Suppressor macrophage (primary cell): ENCODE measurements at places on chromosomes 1 and 21.
A peak's percentile ranks its signal among the peaks of the same experiment; 100 is the strongest.

GRCh38 chr1:207861442-207862177 is 49.3 kb downstream of the CD34 start:
- DNase-seq, result no peak

- no peak for DNase-seq
Measured at GRCh38 chr1:33578557-33579448, 106.4 kb downstream of the ZSCAN20 start.

GRCh38 chr1:119046429-119046784 is 58.3 kb upstream of the TBX15 start:
- no peak for DNase-seq

GRCh38 chr1:58923090-58923470 is 139.2 kb upstream of the JUN start:
- DNase-seq, result no peak

DNA sequence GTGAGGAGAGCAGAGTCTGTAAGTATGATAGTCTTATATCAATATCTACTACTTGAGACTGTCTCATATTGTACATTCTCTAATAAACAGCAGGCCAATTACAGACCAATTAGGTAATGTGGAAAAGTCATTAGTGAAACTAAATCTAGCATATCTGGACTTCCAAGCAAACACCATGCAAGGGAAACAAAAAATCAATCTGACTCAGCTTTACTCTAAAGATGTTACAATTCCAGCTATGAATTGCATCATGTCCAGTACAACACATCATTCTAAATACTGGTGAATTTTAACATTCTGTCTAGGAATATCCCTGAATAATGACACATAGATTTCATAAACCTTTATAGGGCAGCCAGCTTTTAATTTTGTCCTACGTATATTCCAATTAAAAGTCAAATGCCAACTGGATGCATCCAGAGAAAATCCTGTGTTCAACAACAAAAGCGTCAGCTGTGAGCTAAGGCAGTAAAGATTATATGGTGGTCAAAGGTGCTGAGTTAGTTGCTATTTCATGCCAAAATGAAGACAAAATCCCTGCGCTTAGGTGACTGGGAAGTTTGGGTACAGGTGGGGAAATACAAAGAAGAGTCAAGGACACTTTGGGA is 159.3 kb downstream of the TTLL7 start:
- DNase-seq, result peak; percentile 16

DNA sequence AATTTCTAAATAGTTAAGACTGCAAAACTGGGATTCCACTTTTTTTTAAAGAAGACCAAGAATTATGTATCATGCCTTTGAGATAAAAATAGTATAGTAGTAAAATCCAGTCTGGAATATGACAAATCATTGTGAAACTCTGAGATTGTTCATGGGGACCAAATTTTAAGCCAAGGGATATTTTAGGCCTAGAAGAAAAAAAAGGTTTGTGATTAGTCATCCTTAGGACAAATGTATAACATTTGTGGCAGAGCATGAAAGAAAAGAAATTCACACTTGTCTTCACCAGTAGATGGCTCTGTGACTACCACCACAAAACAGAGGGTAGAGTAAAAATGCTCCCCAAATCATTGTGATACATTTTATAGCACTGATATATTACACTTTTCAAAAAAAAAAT is 226.1 kb downstream of the KCTD3 start:
- no peak for DNase-seq

GRCh38 chr1:224168859-224169380 is 14.1 kb upstream of the DEGS1 start:
- DNase-seq, result peak; percentile 83
